Activated CD8-positive, alpha-beta memory T cell treated with anti-CD3 and anti-CD28 coated beads for 24 hours (primary cell): ENCODE measurements at places on chromosomes 2 and 18.
A peak's percentile ranks its signal among the peaks of the same experiment; 100 is the strongest.

DNA sequence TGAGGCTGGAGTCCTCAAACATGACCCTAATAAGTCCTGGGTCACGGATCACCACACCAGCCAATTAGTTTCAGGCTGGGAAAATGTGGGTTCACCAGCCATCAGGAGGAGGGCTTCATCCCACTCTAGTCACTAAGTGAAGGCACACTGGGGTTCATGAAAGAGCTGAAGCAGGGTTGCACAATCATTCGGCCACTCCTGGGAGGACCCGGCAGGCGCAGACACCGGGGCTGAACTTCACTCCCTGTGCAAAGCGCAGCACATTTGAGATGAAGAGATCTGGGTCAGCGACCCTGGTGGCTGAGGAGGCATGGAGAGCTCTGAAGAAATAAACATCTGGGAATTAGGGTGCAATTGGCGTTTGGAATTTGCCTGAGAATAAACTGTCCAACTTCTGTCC is 684.4 kb upstream of the SALL3 start:
- DNase-seq, result no peak

- DNase-seq, result no peak
Measured at GRCh38 chr18:39072970-39073369, 1507.4 kb upstream of the CELF4 start.

GRCh38 chr2:73156539-73157124 is 43.9 kb upstream of the RAB11FIP5 start:
- DNase-seq, result peak; percentile 74

GRCh38 chr2:109391243-109391642 is 222.5 kb downstream of the SEPTIN10 start:
- no peak for DNase-seq

DNA sequence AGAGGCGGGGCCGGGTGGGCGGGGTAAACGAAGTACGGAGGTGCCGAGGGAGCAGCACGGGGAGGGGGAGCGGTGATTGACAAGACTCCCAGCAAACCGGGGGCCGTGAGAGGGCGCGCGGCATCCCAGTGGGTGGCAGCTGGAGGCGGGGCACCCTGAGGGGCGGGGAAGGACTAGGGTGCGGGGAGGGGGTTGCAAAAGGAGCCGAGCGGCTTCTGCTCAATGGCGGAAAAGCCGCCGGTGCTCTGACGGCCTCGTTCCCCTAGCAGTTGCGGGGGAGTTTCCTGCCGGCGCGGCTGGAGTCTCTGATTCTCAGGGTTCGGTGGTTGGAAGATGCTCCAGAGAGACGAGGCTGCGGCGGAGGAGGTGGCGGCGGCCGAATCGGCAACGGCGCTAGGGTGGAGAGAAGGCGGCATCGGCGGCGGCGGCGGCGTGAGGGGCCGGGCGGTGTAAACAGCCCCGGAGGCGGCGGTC is at the start of gene PPM1B:
TSS of gene PPM1B (plus strand) at position 195 of the 474 bp plus-strand sequence. CDS start 32,325 bp downstream, outside the sequence.
- DNase-seq, result peak; percentile 99

- DNase-seq, result peak; percentile 87
Measured at GRCh38 chr2:70647873-70648481, 94.4 kb upstream of the TGFA start.
